Left forelimb (tissue), 1 donor: ENCODE measurements at places on chromosomes 12 and 14.

- no peak for DNase-seq
Observed at GRCh38 chr14:50569714-50570274, 9.8 kb downstream of the ATL1 start.

- DNase-seq: no peak
Observed at GRCh38 chr12:128267131-128267622, at the start of gene TMEM132C. TMEM132C (plus strand) TSS chr12:128267170; CDS start chr12:128267403, 233 bp downstream.

DNA sequence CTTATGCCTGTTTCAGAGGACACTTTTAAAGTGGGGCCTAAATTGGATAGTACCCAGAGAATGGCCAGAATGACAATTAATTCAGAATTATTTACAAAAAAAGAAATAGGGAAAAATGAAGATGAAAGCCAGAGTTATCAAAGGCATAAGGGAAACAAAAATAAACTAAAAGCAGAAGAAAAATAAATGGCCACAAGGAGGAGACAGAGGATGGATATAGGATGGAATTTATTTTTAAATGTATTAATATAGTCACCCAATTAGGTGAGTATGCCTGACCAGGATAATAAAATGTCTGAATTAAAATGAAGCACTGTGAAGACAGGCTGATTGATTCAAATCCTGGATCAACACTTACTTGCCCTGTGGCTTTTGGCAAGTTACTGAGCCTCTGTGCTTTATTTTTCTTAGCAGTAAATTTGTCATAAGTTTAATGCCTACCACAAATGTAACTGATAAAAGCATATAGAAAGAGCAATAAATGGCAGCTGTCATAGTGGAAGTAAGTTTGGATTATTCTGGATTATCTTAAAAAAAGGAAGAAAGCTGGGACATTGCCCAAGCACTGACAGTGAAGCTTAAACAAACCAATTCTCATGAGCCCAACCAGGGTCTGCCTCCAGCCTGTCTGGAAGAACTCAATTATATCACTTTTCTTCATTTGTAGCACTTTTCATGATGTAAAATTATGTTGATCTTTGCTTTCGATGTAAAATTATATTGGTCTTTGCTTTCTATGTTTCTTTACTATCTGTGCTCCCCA is 3.5 kb downstream of the CLEC9A start:
- no peak for DNase-seq

DNA sequence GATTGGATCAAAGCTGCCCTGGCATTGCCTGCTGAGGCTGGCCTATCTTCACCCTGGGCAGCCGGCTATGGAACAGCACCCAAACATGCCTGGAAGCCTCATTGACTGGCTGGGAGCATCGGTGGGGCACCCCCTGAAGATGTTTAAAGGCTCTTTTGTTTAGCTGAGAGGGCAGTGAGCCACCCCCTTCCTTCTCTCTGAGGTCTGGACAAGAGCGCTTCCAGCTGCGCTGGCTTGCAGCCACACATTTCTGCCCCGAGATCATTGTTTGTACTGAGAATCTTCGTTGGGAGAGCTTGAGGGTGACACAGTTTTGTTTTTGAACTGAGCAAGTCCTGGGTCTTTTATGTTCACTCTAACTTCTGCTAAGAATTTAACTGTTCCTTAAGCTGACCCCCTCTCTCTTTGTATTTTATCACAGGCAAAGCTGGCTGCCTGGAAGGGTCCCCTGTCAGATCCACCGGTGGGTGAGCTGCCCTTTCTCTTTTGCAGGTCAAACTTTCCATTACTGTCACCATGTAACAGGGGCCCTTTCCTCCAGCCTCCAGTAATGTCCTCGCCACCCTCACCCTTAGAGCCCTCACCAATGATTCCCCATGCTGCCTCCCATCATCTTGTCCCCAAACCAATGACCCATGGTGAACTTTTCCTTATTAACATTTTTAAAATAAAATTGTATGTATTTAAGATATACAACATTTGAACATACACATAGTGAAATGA is 212.2 kb downstream of the KIF26A start:
- DNase-seq: peak; percentile 63

DNA sequence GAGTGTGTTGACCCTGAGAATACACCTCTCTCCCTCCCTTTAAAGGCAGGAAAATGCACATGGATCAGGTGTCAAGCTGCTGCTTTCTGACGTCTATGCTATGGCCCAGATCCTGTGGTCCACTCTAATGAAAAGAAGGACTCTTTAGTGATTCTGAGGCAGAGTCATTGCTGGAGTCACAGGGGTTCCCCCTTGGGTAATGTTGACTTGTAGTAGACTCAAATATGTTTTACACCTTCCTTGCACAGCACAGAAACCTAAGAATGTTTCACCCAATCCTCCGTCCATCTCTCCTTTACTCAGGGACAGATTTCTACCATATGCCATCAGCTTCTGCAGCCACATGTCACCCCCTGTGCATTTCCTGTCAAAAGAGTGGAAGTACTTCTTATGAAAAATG is 525.4 kb downstream of the TMEM121 start:
- no peak for DNase-seq

- DNase-seq: no peak
Observed at GRCh38 chr12:30417697-30418231, 277.9 kb downstream of the IPO8 start.

DNA sequence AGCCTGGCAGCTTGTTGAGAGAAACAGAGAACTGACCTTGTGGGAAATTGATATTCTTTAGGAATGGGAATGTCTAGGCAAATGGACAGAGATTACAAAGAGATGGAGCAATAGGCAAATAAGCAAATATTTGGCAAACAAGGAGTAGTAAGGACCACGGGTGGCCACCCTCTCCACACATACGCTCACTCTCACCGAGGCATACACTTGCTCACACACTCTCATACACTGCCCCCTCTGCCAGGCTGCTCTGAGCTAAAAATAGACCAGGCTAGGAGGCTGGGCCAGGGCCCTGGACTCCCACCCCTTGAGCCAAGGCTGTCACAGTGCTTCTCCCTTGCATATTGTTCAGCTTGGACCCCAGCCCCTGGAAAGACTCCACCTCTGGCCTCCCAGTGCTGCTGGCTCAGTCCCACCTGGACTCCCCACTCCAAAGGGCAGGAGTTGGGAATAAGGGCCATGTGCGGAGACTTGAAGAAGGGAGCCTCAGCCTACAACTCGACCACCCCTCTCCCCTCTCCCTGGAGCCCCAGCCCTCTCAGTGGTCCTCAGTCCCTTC is 1.1 kb downstream of the PPP1R1A start:
- DNase-seq: no peak

DNA sequence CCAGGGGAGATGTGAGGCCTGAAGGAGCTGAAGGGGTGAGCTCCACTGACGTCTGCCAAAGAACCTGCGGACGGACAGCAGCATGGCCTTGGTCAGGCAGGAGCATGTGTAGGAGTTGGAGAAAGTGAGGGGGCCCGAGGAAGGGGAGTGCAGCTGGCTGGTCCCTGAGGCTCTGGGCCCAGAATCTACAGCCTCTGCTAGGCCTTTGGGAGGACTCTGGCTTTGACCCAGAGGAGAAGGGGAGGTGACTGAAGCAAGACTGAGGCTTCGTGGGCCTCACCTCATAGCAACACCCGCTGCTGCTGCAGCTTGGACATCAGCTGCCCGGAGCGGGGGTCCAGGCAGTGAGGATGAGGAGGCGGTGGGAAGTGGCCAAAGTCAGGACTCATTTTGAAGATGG is 216.6 kb upstream of the FKBP4 start:
- peak; percentile 38 for DNase-seq

DNA sequence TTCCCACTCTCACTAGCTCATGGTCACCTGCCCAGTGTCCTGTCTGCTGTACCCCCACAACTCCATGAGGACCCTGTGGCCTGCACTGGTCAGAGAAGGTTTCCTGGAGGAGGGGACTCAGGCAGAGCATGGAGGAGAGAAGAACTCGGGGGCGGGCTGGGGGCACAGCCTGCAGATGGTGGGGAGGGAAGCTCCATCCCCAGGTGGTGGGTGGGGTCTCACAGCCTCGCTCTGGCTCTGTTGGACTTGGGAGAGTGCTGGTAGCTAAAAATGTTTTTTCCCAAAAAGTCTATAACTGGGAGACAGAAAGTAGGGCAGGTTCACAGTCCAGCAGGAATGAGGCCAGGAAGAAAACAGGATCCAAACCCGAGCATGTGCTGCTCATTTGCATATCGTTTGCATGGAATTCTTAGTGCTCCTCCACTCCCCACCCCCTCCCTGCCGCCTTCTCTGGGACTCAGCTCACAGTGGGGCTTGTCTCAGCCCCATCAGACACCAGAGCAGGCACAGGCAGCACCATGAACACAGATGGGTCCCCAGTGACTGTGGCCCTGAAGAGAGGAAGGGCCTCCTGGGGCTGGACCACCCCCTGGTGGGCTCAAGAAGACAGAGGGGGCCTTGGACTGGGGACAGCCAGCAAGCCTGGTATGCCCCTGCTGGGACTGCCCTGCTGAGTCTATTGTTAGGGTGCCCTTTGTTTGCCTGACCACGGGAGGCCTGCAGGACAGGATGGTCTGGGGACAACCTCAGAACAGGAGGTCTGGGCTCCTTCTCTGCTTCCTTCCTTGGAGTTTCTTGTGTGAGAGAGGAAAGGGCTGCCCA is 67.0 kb upstream of the SFSWAP start:
- peak; percentile 53 for DNase-seq

DNA sequence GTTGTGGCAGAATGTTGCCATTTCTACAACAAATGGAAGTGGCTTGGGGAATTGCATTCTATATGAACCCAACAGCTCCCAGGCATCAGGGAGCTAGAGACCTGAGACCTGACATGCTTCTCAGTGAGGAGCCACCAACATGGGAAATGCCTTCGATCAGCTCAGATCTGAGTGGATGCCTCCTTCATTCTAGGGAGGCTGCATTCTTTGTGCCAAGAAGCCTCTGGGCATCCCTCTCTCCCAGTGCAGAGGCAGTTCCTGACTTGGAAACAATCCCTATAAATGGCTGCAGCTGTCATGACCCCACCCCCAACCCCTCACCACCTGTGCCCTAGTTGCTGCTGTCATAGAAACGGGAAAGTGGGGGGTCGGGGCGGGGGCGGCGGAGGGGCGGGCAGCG is 196.3 kb downstream of the PPM1H start:
- no peak for DNase-seq

- DNase-seq: no peak
Observed at GRCh38 chr14:59325906-59326305, 137.4 kb downstream of the DAAM1 start.

DNA sequence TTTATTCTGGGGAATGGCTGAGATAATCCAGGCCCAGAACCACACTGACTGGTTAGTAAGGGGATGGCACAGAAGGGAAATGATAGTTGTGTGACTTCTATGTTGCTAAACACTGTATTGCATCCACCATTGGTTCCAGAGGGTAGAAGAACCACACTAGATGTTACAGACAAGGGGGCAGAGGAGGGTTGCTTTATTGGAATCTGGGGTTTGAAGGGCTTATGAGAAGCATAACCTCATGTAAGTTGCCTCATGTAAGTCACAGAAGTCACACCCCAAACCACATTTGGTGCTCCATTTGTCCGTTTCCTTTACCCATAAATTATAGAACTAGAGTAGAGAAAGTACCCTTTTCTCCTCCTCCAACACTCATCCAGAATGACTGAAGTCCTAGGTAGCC is 5.5 kb upstream of the PSMA6 start:
- no peak for DNase-seq

DNA sequence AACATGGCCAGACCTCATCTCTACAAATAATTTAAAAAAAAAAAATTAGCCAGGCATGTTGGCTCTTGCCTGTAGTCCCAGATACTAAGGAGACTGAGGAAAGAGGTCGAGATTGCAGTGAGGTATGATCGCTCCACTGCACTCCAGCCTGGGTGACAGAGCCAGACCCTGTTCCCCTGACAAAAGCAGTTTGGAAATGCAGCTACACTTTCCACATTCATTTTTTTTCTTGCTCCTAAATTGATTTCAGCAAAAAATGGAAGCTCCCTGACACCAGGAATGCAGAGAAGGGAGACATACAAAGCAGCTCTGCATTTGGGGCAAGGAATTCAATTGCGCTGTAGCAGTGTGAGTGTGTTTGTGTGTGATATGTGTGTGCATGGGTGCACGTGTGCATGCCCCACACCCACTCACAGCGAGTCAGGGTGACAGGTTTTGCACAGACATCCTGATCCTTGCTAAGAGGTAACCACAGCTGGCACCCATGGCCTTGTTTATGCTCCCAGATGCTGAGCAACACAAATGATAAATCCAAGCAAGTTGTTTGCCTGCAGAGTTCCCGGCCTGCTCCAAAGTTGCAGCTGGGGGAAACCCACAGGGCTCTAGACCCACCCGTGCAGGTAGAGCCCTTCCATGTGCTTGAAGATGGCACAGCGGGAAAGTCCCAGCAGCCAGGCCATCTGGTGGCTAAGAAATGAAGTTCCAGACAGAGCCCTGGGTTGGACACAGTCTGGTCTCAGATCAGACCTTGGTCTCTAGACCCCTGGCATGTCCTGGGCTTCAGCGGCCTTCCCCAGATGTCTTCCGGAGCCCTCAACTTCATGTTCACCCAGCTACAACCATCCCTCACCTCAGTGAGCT is 25.9 kb upstream of the BDKRB2 start:
- DNase-seq: no peak

DNA sequence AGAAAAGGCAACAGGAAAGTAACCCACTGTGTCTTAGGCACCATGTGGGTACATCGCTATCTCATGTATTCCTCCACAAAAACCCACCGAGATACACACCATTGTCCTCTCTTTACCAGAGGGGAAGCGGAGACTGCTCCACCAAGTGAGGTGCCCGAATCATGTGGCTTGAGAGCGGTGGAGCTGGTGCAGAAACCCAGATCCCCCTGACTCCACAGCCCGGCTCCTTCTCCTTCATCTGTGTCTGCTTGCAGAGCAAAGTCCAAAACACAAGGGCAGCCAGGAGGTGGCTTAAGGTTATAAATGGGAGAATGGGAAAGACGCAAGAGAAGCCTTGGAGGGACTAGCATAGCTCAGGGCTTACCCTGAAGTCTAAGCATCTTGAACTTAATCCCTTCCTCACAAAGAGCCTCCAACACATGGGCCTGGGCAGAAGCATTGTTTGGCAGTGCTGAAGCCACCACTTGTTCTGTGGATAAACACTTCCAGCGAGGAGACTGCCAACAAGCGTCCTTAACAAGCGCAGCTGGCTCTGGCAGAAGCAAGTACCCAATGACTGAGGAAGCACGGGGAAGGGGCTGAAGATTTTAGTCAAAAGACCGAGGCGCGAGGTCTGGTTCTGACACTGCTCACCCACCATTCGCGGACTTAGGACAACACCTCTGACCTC is 83.0 kb downstream of the TTC7B start:
- no peak for DNase-seq

GRCh38 chr12:38374751-38375150 is 58.2 kb downstream of the ALG10B start:
- DNase-seq: no peak

GRCh38 chr14:104595116-104595675 is 9.4 kb downstream of the TMEM179 start:
- DNase-seq: no peak

GRCh38 chr14:69260861-69261564 is 1.1 kb downstream of the GALNT16 start:
- no peak for DNase-seq

DNA sequence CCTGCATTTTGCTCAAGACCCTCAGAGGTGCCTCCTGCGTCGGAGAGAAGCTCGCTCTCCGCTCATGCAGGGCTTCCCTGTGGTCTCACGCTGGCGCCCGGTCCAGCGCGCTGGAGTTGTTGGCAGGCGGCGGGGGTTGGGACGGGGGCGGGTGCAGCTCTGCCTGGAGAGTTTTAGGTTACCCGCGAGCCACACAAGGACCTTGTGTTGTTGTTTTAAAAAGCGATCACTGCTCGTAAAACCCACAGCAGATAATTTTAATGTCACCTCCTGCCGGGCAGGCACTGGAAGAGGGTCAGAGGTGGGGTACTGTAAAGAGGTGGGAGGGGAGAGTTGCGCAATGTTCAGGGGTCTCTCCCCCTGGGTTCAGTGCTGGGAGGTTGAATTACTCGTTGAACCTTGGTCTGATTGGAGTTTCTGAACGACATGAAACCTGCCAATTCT is 850 bp downstream of the SMOC1 start:
- DNase-seq: no peak

GRCh38 chr12:28027947-28028724 is 55.6 kb upstream of the PTHLH start:
- no peak for DNase-seq
